ENCODE measurements at places on chromosomes 6 and 20. TPM values are rescaled to one million over a fixed set of nuclear protein-coding genes. Genes with fewer than 3 reads are reported as not detected.
A peak's percentile ranks its signal among the peaks of the same experiment; 100 is the strongest.

DNA sequence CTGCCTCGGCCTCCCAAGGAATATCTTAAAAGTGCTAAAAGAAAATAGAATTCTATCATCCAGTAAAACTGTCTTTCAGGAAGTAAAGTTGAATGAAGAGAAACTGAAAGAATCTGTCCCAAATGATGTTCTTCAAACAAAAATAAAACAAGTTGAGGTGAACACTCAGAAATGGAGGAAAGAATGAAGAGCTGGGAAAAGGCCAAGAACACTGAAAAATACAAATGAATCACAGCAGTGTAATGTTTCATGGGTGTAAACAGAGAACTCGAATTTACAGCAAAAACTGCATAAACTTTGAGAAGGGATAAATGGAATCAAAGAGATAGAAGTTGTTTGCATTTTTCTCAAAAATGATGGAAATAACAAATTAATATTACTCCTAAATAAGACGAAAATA is 317.3 kb downstream of the TAF4 start:
- DNase-seq: no peak

NOTCH4 gene
- total RNA-seq: 6.9 TPM

RHAG gene
- total RNA-seq: 0.64 TPM

REV3L gene
- 95.2 TPM for total RNA-seq

- DNase-seq: no peak
Observed at GRCh38 chr20:59342023-59342957, 41.9 kb downstream of the EDN3 start.

ADIG gene
- total RNA-seq: not detected

TFAP2C gene
- not detected for total RNA-seq

DNA sequence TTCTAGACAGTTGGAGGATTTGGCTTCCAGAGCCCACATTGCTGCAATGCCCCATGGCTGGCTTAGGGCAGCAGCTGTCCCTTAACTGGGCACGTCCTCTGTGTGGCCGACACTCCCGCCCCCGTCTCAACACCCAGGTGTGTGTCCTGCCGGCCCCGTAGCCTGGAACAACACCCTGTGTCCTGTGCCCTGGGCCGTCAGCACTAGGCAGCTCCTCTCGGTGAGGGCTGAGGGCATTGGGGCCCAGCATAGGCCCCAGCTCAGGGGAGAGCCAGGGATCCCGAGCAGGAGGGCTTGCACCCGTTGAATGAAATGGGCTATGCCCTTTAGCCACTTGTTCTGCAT is 121.0 kb downstream of the CDH4 start:
- DNase-seq: no peak

DNA sequence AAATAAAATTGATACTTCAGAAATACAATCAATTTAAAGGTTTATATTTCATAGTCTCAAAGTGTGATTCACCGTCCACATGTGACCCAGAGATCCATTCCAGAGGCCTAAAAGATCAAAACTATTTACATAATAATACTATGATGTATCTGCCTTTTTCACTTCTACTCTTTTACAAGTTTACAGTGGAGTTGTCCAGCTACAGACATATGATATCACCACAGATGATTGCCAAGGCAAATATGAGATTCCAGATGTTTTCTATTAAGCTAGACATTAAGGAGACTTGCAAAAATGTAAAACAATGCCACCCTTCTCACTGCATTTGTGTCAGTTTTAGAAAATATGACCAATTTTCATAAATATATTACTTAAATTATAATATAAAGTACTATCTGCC is 443.7 kb downstream of the GJA1 start:
- DNase-seq: no peak

- DNase-seq: no peak
Observed at GRCh38 chr6:148509119-148509799, 166.6 kb downstream of the SASH1 start.

OPN5 gene
- total RNA-seq: not detected

DNA sequence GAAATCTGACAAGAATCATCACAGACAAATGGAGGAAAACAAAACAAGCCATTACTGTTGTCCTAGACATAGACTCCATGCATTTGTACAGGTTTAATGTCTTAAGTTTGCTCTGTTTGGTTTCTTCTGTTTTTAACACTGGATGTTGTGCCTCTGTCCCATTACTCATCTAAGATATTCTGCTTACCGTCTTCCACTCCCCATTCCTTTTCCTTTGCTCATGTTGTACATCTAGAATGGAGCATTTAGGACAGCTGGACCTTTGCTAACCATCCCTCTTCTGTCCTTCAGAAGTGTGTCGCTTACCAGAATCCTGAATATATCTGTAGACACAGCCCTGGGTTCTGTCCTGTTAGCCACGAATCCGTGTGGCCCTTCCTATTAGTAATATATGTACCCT is 35.2 kb downstream of the RAB22A start:
- DNase-seq: no peak

HMGCLL1 gene
- 35.2 TPM for total RNA-seq

DNA sequence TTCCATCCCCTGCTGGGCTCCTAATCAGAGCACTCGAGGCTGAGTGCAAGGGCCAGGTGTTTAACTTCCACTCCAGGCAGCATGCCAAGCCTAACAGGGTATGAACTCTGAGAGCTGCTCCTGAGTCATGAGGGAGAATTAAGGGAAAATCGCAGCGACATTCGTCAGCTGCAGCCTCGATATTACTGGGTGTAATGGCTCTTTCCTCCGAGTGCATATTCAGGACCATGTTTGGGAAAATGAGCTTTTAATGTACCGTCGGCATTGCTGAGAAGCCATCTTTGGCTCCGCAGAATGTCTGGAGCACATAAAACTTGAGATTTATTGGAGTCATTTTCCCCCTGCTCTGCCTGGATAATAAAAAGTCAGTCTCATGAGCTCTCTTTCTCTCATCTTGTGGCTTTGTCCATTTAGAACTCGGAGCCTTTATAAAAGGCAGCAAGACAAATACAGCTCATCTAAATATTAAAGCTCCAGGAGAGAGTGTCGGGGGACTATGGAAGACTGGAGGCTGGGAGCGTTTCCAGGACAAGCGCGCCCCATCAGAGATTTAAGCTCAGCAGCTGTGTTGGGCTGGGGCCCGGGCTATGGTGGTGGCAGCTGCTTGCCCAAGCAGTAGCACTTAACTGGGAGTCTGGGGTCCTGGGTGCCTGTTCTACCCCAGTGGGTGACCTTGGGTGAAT is 103.7 kb downstream of the TOX2 start:
- peak; percentile 41 for DNase-seq

Data from cerebellum (tissue), 4 donors.